Stimulated activated CD4-positive, alpha-beta T cell treated with anti-CD3 and anti-CD28 coated beads, Interleukin-1b, Interleukin-23, amount 100 ng/mL, for 1 hour (primary cell): ENCODE measurements at places on chromosomes 3 and 15.

DNA sequence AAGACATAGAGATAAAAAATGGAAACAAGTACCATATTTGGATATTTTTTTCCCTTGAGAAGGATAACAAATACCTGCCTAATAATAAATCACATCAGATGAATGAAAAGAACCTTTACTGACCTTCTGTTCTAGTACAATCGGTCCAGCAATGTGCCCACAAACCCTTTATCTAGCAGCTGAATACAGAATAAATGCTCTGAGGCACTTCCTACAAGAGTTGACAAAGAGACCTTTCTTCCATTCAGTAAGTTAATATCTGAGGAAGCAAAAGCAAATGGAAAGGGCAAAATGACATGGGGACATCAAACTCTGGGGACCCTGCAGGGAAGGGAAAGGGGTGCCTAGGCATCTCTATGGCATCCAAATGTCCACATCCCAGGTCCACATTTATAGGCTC is 115.8 kb downstream of the NEK10 start:
- no peak for DNase-seq

DNA sequence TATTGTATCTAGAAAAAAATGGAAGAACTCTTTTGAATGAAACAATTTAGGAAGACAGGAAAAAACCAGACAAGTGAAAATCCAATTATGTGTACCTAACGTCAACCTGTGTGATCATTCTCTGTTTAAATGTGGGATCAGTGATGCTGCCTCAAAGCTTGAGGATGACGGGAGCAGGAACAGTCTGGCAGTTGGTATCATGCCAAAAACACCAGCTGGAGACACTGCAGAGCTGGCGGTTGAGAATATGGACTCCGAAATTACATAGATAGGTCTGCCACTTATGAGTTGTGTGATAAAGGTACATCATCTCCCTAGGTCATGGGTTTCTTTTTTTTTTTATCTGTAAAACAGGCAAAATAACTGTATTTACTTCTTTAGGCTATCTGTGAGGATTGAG is 480.5 kb downstream of the CNTN4 start:
- no peak for DNase-seq

GRCh38 chr15:46795685-46796084 is 921.6 kb upstream of the SEMA6D start:
- no peak for DNase-seq

DNA sequence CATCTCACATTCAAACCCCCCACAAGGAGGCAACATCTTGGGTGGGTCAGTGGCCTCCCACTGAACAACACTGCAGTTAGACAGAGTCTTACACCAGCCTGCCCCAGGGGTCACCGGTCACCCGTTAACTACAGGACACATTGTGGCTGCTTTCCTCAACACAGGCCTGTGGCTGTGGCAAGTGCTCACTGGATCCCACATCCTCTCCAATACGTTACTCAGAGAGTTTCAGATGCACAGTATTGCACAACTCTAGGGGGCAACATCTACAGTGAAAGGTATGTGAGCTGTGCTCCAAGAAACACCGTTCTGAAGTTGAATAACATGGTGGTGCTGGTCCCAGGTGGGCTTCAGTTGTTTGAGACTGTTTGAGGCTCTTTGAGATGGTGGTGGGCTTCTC is 41.0 kb downstream of the CTDSPL start:
- no peak for DNase-seq

GRCh38 chr3:192564611-192565010 is 162.7 kb downstream of the FGF12 start:
- no peak for DNase-seq

GRCh38 chr3:102114264-102114979 is 265.1 kb downstream of the NFKBIZ start:
- no peak for DNase-seq

DNA sequence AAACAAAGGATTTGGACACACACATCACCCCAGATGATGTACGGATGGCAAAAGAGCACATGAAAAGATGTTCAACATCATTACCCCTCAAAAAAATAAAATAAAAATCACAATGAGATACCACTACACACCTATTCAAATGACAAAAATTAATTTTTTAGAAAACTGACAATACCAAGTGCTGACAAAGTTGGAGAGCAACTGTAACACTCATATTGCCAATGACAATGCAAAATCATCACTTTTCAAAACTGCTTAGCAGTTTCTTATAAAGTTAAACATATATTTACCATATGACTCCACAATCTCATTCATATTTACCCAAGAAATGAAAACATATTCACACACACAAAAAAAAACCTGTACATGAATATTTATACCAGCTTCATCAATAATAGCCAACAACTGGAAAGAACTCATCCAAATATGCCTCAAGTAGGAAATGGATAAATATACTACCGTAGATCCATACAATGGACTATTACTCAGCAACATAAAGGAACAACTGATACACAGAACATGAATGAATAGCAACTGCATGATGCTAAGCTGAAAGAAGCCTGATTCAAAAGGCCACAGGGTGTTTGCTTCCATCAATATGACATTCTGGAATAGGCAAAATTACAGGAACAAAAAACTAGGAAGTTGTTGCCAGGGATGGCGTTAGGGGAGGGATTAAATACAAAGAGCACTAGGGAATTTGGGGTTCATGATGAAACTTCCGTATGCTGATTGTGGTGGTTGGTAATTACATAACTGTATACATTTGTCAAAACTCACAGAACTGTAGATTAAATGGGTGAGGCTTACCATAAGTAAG is 1.3 kb downstream of the FSIP1 start:
- DNase-seq, result no peak

DNA sequence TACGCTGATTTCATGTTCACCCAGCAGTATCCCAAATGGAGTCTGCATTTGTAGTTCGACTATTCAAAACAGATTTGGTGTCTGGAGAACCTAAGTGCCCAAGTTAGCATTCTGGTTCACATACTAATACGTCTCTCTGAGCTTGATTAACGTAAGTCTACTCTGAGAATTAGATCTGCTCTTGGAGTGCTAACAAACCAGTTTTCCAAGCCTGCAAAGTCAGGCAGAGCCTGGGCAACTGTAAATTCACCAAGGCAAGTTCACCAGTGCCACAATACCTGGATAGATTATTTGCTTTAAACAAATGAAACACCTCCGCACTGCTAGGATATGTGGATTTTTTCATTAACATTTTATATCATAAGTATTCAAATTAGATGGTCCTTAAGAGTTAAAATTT is 912.6 kb downstream of the ROBO1 start:
- no peak for DNase-seq

DNA sequence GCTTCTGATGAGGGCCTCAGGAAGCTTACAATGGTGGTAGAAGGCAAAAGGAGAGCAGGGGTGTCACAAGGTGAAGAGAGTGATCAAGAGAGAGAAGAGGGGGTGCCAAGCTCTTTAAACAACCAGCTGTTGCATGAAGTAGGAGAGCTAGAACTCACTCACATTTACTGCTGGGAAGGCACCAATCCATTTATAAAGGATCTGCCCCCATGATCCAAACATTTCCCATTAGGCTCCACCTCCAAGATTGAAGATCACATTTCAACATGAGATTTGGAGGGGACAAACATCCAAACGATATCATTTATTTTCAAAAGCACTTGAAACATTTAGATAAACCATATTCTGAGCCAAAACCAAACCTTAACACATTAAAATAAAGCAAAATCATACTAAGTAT is 26.3 kb downstream of the ANKRD28 start:
- no peak for DNase-seq

- no peak for DNase-seq
Observed at GRCh38 chr3:71064291-71064955, 519.1 kb downstream of the FOXP1 start.
